ENCODE measurements at places on chromosomes 6 and 20. TPM values are rescaled to one million over a fixed set of nuclear protein-coding genes. Genes with fewer than 3 reads are reported as not detected.

DNA sequence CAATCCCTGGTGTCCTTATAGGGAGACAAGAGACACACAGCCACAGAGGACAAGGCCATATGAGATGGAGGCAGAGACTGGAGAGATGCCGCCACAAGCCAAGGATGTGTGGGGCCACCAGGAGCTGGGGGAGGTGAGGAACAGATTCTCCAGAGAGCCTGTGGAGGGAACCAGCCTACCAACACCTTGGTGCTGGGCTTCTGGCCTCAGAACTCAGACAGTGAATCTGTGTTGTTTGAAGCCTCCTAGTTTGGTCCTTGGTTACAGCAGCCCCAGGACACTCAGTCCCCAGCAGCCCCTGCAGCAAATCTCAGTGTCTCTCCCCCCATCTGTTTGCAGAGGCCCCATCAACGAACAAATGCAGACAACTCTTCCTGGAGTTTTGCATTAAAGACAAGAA, 73.2 kb upstream of the BHLHE23 start:
- DNase-seq, result no peak

DNA sequence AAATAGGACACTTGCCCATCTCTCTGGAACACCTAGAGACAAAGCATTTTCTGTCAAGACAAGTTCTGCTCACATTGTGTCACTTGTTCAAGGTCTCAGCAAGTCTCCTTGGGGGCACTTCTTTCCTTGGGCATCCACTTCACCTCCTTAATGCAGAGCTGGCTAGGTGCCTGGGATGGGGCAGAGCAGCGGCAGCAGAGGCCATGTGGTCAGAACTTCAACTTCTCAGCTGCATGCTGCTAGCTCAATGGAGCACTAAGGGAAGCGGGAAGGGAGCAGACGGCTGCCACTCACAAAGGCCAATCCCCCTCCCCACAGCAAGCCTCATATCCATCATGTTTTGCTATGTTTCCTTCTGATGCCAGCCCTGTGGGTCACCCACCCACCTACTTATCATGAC, 31.5 kb downstream of the NEDD9 start:
- DNase-seq, result no peak

DNA sequence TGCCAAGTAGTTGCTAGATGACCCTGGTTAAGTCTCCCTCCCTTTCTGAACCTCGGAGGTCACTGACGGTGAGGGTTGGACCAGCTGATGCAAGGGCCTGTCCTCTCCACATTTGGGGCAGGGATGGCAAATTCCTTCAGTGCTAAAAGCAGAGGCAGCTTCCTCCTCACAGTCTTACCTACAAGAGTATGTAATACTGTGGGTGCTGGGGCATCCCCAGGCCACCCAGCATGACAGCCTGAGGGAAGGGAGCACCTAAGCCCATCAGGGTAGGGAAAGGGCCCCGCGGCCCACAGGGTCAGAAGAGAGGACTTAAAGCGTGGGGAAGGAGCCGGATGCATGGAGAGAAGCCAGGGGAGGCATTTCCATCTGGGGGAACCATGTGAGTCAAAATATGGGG, 38.0 kb downstream of the TGM3 start:
- DNase-seq, result no peak

DNA sequence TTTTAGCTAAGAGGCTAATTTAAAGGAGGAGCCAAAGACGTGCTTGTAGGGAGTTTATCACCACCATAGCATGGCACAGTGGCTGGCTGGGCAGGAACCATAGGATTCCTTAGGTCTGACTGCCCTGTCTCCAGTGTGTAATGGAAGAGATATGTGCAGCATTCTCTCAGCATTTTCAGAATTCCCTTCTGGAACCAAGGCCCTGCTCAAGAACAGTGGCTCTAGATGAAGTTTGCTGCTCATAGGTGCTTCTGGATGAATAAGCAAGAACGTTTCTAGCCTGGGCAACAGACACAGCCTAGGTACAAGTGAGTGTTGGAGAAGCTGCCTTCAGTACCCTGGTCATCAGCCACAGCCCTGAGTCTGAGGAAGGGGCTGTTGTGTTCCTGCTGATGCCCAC, 69.1 kb downstream of the LCA5 start:
- no peak for DNase-seq

DNA sequence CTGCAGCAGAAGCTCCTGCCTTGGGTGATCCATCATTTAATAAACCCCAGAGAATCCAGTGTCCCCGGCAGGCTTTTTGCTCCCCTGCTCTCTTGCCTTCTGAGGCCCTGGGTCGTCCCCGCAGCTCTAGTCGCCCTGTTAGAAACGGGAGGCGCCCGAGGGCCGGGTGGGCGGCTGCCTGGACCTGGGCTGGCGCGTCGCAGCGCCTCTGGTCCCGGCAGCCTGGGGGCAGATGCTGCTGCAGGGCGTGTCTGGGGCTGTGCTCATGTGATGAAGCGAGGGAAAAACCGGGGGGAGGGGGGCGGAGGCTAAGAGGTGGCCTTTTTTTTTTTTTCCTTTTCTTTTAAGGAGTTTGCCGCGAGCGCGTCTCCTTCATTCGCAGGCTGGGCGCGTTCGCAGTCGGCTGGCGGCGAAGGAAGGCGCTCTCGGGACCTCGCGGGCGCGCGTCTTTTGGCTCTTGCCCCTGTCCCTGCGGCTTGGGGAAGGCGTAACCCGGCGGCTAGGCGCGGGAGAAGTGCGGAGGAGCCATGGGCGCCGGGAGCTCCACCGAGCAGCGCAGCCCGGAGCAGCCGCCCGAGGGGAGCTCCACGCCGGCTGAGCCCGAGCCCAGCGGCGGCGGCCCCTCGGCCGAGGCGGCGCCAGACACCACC, 394 bp downstream of the AKAP12 start:
- peak; percentile 16 for DNase-seq

WFDC10A gene
- total RNA-seq, result not detected

DOP1A gene
- 14.5 TPM for total RNA-seq

KLC4 gene
- 11.6 TPM for total RNA-seq
